Stimulated activated CD8-positive, alpha-beta memory T cell treated with anti-CD3 and anti-CD28 coated beads, Interleukin-2, amount 100 ng/mL, for 1 hour (primary cell): ENCODE measurements at places on chromosomes 1 and 21.

GRCh38 chr1:153649863-153650235 is 8.7 kb upstream of the SNAPIN start:
- DNase-seq, result no peak

GRCh38 chr1:168683871-168684270 is 45.1 kb downstream of the DPT start:
- no peak for DNase-seq

DNA sequence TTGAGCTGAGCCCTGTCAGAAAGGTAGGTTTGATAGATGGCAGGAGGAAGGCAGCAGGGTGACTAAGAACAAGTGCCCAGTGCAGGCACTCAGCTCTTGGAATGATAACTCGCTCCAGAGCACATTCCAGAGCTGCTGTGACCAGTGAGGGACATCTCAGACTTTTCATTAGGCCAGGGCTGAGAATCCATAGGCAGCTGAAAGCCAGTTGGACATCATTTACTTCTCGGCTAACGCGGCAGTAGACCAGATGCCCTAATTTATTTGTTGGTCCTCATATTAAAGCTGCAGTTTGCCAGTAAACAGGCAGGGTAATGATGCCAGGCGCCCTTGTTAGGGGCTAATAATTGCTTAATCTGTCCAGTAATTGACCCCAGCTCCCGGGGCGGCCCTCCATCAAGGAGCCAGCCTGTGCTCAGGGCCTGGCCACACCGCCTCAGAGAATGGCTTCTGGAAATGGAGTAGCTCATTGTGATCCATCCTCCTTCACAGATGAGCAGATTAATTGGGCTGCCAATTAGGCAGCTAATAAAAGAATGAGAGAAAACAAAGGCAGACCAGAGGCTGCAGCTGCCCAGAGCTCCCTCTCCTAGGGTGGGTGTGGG is 122.0 kb downstream of the BEND5 start:
- no peak for DNase-seq

GRCh38 chr21:33259995-33260394 is 6.2 kb upstream of the IL10RB start:
- DNase-seq, result no peak

- no peak for DNase-seq
Measured at GRCh38 chr1:107004421-107004820, 52.1 kb upstream of the PRMT6 start.

DNA sequence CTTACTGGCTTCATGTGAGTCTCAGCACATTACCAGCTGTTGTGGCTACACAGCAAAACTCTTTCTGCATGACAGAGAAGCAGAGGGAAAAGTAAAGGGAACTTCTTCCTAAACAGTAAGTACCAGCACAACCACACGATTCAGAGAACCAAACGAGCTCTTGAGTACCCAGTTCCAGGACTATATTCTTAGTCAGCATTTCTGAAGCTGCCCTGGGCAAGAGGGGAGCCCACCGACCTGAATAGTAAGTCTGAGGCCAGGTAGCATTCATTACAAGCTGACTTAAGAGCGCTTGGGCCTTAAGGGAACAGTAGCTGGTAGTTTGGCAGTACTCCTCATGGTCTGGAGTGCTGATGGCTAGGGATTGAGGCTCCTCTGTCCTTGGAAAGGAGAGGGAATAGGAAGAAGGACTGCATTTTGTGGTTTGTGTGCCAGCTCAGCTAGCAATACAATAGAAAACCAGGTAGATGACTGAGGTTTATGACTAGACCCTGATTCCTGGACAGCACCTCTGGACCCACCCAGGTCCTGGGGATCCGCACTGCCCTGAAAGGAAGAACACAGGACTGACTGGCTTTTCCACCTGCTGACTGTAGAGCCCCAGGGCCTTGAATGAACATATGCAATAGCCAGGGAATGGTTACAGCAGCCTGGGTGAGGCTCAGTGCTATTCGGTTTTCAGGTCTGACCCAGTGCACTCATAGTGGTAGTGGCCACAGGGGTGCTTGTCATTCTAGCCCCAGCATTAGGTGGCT is 396.8 kb upstream of the PRMT6 start:
- DNase-seq, result no peak

DNA sequence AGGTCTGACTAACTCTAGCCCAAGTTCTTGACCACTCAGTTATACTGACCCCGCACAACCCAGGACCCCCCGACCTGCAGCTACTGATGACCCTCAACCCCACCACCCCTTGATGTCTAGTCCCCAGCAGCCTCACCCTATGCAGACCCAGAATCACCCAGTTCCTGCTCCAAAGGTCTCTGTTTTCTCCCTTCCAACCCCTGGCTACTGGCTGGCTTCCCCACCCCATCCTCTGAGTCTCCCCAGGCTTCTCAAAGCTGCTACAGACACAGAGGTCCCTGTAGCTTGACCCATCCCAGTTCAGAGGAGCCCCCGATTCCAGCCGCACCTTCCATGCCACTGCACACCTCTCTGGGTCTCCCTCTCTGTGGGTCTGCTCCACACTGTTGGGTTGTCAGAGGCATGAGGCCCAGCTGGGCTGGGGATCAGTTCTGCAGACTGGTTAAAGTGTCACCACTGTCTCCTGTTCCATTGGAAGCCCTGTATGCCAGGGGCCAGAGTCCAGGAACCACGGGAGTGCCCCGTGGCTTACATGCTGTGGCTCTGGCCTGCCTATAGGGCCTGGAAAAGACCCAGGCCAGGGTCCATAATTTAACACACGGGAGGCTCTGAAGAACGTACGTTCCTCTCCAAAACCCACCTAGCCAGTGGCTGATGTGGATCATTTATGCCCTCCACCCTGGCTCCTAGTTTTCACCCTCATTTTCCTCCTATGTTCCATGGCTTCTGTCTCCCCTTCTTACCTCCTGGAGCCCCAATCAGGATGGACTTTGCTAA is 497 bp downstream of the PKLR start:
- no peak for DNase-seq

DNA sequence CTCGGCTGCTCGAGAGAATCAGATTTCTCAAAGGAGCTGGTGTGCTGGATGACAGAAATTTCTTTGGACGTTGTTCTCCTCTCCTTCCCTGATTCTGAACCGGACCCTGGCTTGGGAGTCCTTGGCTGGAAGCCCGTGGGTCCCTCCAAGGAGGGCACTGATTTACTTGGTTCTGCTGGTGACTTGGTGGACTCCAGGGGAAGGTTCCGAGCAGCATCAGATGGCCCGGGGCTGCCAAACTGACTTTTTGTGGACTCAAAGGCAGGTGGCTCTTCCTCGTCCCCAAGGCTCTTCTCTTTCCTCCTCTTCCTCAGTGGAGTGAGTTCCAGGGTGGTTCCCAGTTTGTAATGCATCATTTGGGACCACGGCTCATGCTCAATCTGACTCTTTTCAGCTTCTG is 97.9 kb upstream of the EDN2 start:
- DNase-seq, result no peak

DNA sequence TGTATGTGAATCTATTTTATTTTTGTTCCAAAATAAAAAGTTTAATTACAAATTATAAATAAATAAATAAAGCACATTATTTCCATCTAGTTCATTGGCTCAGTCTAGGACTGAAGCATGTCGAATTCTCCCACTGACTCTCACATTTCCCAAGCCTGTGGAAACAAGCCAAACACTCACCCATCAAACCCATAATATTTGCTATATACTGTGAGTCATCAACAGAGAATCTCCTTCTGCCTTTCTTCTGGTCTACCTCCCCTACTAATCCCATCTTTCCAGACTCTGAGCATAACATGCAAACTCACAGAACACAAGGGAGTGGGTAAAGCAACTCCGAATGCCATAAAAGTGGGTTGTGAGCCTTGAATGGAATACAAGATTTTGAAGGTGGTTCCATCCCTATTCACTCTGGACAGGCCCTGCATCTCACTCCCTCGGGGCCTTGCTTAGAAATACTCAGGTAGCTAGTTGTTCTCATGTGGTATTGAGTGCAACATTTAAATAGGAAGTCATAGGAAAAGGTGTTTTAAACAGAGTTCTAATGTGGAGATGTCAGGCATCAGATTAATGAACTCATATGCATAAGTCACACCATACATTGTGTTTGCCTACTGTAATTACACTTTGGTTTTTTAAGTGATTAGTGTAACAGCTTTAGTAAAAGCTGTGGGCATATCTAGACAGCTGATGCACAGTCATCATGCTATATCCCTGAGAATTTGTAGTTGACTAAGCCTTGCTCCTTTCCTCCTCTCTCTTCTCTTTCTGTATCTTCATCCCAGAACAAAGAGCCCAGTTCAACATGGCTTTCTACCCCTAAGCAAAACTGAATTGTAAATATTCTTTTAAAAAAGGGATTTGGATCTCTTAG is 47.0 kb downstream of the F5 start:
- no peak for DNase-seq

GRCh38 chr1:208251911-208252835 is 8.0 kb upstream of the PLXNA2 start:
- no peak for DNase-seq

DNA sequence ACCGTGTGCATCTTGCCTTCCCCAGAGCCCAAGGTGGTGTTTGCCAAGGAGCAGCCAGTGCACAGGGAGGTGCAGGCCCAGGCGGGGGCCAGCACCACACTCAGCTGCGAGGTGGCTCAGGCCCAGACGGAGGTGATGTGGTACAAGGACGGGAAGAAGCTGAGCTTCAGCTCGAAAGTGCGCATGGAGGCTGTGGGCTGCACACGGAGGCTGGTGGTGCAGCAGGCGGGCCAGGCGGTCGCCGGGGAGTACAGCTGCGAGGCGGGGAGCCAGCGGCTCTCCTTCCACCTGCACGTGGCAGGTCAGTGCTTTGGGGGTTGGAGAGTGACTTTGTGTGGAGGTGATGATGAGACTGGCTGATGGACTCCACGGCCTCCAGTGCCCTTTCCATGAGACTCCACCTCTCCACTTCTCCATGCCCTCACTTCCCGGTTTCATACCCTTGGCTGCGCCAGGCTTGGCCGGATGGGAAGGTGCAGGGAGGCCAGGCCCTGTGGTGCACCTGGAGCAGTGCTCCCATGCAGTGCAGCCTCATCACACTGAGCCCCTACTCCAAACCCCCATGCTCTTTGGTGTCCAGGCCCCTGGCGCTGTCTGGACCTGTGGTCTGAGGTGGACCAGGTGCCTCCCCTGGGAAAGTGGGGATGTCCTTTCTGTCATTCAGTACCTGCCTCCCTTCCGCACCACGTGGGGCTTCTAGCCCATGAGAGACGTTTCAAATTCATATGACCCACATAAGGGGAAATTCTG is 49.0 kb downstream of the OBSCN start:
- no peak for DNase-seq

DNA sequence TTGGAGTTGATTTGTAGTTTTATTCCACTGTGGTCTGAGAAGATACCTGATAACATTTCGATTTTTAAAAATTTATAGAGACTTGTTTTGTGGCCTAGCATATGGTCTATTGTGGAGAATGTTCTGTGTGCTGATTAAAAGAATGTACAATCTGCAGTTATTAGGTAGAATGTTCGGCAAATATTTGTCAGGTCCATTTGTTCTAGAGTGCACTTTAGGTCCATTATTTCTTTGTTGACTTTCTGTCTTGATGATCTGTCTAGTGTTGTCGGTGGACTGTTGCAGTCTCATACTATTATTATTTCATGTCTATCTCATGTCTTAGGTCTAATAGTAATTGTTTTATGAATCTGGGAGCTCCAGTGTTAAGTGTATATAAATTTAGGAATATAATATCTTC is 116.8 kb downstream of the NME7 start:
- no peak for DNase-seq

- no peak for DNase-seq
Measured at GRCh38 chr1:206103979-206104378, 13.2 kb downstream of the AVPR1B start.

- DNase-seq, result no peak
Measured at GRCh38 chr1:36622741-36623648, 140.3 kb upstream of the CSF3R start.

GRCh38 chr1:4444086-4444485 is 210.3 kb upstream of the AJAP1 start:
- DNase-seq, result no peak

DNA sequence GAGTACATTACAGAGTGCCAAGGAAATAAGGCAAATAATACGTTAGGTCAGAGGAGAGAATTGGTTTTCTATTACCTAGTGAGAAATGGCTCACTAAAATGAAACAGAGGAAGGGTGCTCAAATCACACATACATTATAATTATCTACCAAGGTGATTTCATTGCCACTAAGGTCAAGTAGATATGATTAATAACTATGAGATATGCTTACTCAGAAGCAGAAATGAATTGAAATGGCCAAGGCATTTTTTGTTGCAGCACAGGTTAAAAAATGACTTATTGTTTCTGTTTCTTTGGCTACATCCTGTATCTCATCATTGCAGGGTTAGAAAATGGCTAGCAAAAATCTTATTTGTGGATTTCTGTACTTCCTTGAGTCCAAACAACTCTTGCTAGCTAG is 154.5 kb upstream of the GORAB start:
- no peak for DNase-seq

GRCh38 chr21:33308586-33309490 is 15.9 kb upstream of the IFNAR1 start:
- DNase-seq, result no peak

GRCh38 chr1:240122639-240123613 is 31.2 kb downstream of the FMN2 start:
- no peak for DNase-seq

DNA sequence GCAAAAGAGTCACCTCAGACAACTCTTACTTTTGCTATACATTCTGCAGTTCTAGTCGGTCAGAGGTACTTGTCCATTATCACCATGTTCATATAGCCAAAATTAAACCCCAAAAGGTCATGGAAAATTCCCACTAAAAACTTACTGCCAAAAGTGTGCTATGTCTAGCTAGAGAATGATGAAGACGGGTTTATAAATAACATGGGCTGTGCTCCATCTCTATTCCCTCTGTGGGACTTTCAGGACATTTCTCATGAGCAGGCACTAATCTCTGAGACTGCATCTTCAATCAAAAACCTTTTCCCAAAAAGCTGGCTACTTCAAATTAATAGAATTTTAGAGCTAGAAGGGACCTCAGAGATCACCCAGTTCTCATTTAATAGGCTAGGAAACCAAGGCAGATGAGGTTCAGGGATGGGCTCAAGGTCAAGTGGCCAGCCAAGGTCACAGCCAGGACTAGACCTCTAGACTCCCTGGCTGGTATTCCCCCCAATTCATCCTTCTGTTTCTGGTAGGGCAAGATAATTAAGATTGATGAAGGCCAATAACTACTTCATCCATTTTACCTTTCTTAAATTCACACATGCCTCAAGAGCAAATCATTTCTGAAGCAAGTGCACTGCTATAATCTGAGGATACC is 21.0 kb upstream of the MOB3C start:
- DNase-seq, result no peak

- no peak for DNase-seq
Measured at GRCh38 chr1:24058671-24059455, 53.1 kb downstream of the MYOM3 start.

GRCh38 chr21:33042812-33043211 is 17.1 kb downstream of the OLIG2 start:
- DNase-seq, result no peak

DNA sequence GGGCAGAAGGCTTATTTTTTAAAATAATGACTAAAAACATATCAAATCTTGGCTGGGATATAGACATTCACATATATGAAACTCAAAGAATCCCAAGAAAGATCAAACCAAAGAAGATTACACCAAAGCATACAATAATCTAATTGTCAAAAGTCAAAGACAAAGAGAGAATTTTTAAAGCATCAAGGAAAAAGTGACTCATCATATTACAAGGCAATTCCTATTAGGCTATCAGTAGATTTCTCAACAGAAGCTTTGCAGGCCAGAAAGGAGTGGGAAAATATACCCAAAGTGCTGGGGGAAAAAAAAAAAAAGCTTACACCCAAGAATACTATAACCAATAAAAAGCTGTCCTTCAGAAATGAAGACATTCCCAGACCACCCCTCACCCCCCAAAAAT is 375.6 kb downstream of the BRINP2 start:
- DNase-seq, result no peak
